ENCODE measurements at places on chromosomes 16 and 17. TPM values are rescaled to one million over a fixed set of nuclear protein-coding genes. Genes with fewer than 3 reads are reported as not detected.

The MSLN gene
- total RNA-seq, result not detected

The IRX5 gene
- 0.38 TPM for total RNA-seq

The CLEC18B gene
- total RNA-seq, result not detected

The CTRL gene
- total RNA-seq, result 5.0 TPM

The KRT31 gene
- not detected for total RNA-seq

The IGFALS gene
- not detected for total RNA-seq

The VAMP2 gene
- 75.2 TPM for total RNA-seq

- H3K4me3 ChIP-seq, result no peak overlapping the region
- no peaks in the 10 kb centered on the region for H3K36me3 ChIP-seq
- H3K27me3 ChIP-seq, result no peaks in the 10 kb centered on the region
- no peaks in the 10 kb centered on the region for H3K4me1 ChIP-seq
- H3K27ac ChIP-seq, result no peak overlapping the region
These were observed 115.3 kb upstream of the SOX9 start for GRCh38 chr17:72005332-72006163.

DNA sequence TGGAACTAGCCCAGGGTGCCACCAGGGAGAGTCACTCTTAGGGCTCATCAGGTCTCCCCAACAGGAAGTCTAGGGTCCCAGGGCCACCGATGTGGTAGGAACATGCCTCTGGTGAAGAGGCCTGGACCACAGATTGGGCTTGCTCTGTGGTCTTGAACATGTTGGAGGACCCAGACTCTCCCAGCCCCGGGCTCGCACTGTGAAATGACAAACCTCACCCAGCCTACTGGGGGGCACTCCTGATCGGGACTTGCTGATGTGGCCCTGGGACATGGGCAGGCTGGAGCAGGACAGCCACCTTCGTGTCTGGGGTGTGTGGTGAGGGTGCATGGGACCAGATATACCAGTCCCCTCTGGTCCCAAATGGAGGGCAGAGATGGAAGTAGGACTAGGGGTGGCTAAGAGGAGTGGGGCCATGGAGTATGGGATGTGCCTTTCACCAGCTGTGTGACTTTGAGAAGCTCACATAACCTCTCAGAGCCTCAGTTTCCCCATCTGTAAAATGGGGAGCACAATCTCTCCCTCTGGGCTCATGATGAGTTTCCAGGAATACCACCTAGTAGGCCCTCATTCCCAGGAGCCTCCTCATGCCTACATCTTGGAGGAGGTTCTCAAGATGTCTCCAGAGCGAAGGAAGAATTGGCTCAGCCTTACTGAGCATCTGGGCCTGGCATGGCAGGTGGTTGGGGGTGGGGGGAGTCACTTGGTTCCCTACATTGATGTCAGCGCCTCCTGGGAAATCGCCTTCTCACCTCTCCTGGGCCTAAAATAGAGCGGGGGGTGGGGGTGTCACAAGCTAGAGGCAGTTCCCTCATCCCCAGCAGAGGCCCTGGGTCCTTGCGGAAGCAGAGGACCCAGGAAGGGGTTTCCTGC lies 1.5 kb upstream of the ADAM11 start:
- H3K27ac ChIP-seq, result no peak overlapping the region
- peaks cover 2% of the 10 kb centered on the region for H3K4me1 ChIP-seq
- DNase-seq, result no peak
- peaks cover 29% of the 10 kb centered on the region for H3K27me3 ChIP-seq
- H3K36me3 ChIP-seq, result no peaks in the 10 kb centered on the region

DNA sequence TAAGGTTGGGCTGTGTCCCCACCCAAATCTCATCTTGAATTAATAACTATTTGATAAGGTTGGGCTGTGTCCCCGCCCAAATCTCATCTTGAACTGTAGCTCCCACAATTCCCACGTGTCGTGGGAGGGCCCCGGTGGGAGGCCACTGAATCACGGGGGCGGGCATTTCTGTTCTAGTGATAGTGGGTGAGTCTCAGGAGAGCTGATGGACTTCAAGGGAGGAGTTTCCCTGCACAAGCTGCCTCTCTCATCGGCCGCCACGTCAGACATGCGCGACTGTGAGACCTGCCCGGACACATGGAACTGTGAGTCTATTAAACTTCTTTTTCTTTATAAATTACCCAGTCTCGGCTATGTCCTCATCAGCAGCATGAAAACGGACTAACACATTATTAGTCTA lies 44.9 kb upstream of the METRNL start:
- no peak overlapping the region for H3K4me3 ChIP-seq
- H3K27me3 ChIP-seq, result no peaks in the 10 kb centered on the region
- no peaks in the 10 kb centered on the region for H3K4me1 ChIP-seq

GRCh38 chr16:3640632-3641501 lies 13.6 kb upstream of the DNASE1 start:
- H3K4me1 ChIP-seq, result peaks cover 24% of the 10 kb centered on the region
- no peak overlapping the region for H3K4me3 ChIP-seq
- H3K27me3 ChIP-seq, result no peaks in the 10 kb centered on the region
- H3K27ac ChIP-seq, result no peak overlapping the region

GRCh38 chr17:76943202-76943601 lies 75.0 kb downstream of the MGAT5B start:
- H3K27me3 ChIP-seq, result no peaks in the 10 kb centered on the region
- H3K36me3 ChIP-seq, result no peaks in the 10 kb centered on the region
- H3K27ac ChIP-seq, result no peak overlapping the region
- H3K4me1 ChIP-seq, result no peaks in the 10 kb centered on the region
- DNase-seq, result no peak
- H3K4me3 ChIP-seq, result no peak overlapping the region

DNA sequence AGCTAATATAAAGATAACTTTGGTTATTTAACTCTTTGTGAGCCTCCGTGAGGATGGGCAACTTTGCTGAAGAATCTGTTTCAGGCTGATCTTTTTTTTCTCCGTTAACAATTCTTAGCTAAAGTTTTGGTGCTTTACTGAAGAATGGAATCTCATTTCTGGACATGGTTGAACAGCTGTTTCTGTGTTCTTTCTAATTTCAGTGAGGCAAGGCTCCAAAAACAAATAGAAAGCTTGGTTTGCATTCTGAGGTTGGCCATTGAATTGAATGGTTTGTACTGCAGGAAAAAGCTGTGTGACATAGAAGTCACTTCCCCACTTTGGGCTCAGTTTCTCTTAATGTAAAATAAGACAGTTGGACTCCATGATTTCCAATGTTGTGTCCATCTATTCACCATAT lies 22.3 kb upstream of the HLF start:
- H3K27me3 ChIP-seq, result peaks cover 40% of the 10 kb centered on the region
- no peak for DNase-seq
- H3K4me1 ChIP-seq, result peaks cover 10% of the 10 kb centered on the region
- no peaks in the 10 kb centered on the region for H3K36me3 ChIP-seq
- H3K4me3 ChIP-seq, result no peak overlapping the region

DNA sequence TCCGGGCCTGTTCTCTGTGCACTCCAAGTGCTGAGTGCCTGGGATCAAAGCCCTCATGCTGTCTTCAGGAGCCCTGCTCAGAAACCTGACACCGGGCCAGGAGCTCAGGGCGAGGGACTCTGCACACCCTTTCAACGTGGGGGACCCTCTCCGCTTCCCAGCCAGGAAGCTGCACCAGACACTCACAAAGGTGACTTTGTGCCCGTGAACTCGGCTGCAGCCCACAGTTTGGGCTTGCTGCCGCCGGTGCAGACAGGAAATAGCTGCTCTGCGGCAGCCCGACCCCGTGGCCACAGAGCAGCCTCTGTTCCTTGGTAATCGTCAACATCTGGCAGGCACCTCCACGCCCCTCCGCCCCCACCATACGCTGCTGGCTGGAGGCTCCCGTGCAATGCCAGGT lies 93.4 kb upstream of the METRNL start:
- H3K4me1 ChIP-seq, result peaks cover 25% of the 10 kb centered on the region
- peak; percentile 80 for DNase-seq
- peaks cover 5% of the 10 kb centered on the region for H3K27me3 ChIP-seq
- peaks cover 35% of the 10 kb centered on the region for H3K36me3 ChIP-seq
- H3K4me3 ChIP-seq, result peak overlapping the region; percentile 52

DNA sequence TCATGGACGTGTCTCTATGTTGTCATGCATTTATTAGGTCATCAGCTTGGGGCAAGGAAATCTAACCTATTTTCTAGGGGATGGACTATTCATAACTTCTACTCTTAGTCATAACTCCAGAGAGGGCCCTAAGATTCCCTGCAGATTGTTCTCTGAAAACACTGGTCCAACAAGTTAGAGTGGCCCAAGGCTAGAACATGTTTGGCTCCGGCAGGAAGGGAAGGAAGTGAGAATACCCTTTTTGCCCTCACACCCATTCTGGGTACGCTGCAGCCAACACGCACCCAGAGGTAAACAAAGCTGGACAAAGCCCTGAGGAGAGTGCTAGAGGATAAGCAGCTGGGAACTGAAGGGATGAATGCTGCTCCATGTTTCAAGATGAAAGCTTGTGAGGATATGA lies 9.9 kb downstream of the C16orf86 start:
- no peaks in the 10 kb centered on the region for H3K36me3 ChIP-seq
- no peak overlapping the region for H3K4me3 ChIP-seq
- H3K27me3 ChIP-seq, result no peaks in the 10 kb centered on the region
- H3K27ac ChIP-seq, result no peak overlapping the region

GRCh38 chr16:11836650-11837244 lies 14.6 kb downstream of the RSL1D1 start:
- H3K27ac ChIP-seq, result no peak overlapping the region
- no peaks in the 10 kb centered on the region for H3K27me3 ChIP-seq
- H3K4me3 ChIP-seq, result no peak overlapping the region
- no peak for DNase-seq

GRCh38 chr16:22673421-22673831 lies 140.5 kb upstream of the HS3ST2 start:
- no peak overlapping the region for H3K4me3 ChIP-seq
- H3K4me1 ChIP-seq, result no peaks in the 10 kb centered on the region
- no peak overlapping the region for H3K27ac ChIP-seq

GRCh38 chr16:67399218-67399733 lies 6.0 kb upstream of the TPPP3 start:
- H3K4me1 ChIP-seq, result peaks cover under 1% of the 10 kb centered on the region
- H3K4me3 ChIP-seq, result no peak overlapping the region
- peaks cover 24% of the 10 kb centered on the region for H3K27me3 ChIP-seq
- H3K36me3 ChIP-seq, result no peaks in the 10 kb centered on the region
